H9 (cell line): ENCODE measurements at places on chromosomes 6 and 20. TPM values are rescaled to one million over a fixed set of nuclear protein-coding genes. Genes with fewer than 3 reads are reported as not detected.
A peak's percentile ranks its signal among the peaks of the same experiment; 100 is the strongest.

POFUT1 gene
- 39.0 and 41.2 TPM in 2 replicates for total RNA-seq

TREM1 gene
- not detected in 2 replicates for total RNA-seq

LTB gene
- total RNA-seq = not detected in 2 replicates

ASIP gene
- not detected in 2 replicates for total RNA-seq

CDH4 gene
- total RNA-seq = 3.0 and 3.2 TPM in 2 replicates

FAM162B gene
- 2.1 and 2.3 TPM in 2 replicates for total RNA-seq

PRKN gene
- 1.3 and 2.0 TPM in 2 replicates for total RNA-seq

PDE10A gene
- total RNA-seq = 0.31 and 0.44 TPM in 2 replicates

ADGRF5 gene
- total RNA-seq = not detected in 2 replicates

MCHR2 gene
- total RNA-seq = not detected in 2 replicates

- DNase-seq = no peak
Observed at GRCh38 chr6:128161263-128161662, 260.4 kb upstream of the THEMIS start.

- DNase-seq = no peak
Observed at GRCh38 chr6:10838794-10839333, 525 bp upstream of the MAK start.

GRCh38 chr6:15248451-15249370, 2.8 kb downstream of the JARID2 start:
- peak; percentile 91 for DNase-seq

DNA sequence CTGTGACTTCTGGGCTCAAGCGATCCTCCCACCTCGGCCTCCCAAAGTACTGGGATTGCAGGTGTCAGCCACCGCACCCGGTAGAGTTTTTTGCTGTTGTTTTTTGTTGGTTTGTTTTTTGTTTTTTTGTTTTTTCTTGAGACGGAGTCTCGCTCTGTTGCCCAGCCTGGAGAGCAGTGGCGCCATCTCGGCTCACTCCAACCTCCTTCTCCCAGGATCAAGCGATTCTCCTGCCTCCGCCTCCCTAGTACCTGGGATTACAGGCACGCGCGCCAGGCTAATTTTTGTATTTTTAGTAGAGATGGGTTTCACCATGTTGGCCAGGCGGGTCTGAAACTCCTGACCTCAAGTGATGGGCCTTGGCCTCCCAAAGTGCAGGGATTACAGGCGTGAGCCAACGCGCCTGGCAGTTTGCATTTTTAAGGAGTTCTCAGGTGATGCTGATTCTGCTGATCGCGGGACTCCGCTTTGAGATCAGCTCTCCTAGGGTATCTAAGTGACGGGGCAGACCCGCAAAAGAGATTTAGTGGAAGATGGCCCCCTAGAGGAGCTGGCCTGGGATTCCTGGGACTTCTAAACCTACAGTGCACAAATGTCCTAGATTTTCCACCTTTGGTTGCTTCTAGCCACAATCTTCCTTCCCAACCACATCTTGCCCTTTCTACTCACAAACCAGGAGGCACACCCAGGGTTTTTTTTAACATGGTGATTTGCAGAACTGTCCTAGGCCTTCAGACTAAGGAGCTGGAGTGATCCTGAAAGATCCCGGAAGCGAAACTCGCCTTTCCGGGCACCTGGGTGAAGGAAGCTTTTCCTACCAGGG, 45.2 kb downstream of the DPPA5 start:
- DNase-seq = peak; percentile 65

DNA sequence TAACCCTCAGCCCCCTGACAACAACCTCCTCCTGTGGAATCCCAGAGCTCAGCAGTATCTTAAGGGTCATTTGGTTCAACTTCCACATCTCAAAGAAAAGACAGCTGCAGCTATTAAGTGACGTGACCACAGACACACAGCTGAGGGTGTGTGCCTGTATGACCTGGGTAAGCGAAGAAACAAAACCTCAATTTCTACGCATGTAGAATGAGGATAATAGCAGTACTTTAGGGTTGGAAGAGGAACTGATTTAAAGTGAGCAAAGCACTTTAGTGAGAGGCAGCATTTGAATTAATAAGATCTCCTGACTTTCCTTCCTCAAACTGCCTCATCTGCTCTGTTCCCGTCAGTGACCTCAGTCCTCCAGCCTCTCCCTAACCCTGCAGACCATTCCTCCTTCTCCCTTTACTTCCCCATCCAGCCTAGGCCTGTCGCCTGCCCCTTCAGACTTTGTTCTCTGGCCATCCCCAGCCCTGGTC, 6.8 kb upstream of the ARMC2 start:
- DNase-seq = no peak

DNA sequence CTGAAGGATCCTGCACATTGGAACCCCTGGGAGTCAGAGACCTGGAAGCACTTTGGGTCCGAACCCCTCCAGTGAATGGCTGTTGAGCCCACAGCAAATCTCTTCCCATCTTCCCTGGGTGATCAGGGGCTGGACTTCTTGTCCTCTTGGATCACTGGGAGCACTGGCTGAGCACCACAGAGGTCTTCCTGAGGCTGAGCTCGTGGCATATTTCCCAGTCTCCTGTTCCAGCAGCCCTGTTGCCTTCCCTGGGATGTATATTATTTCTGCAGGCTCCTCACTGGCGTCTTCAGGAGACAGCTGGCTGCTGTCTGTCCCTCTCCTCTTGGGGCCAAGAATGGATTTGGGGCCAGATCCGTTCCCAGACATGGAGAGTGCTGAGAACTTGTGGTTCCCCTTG, 43.4 kb downstream of the PTK7 start:
- DNase-seq = no peak

- DNase-seq = no peak
Observed at GRCh38 chr6:3836566-3836965, 12.6 kb upstream of the FAM50B start.

- DNase-seq = peak; percentile 59
Observed at GRCh38 chr6:30720738-30721197, 616 bp downstream of the TUBB start.

GRCh38 chr6:25486550-25486949, 165.5 kb upstream of the SCGN start:
- DNase-seq = no peak

DNA sequence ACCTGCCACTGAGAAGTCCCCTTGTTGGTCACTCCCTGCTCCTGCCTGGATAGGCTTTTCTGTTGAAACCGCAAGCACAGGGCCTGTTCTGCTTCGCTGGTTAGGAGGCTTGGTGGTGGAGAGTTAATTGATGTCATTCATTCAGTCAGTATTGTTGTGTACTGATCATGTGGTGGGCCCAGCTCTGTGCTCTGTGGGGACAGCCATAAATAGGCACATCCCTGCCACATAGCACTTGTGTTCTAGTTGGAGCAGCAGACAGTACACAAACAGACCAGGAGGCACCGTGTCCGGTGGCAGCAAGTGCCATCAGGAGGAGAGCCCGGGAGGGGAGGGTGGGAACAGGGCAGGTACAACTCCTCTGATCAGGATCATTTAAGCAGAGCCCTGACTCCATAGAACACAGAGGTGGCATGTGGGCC, 155.2 kb upstream of the INSM1 start:
- DNase-seq = no peak

- peak; percentile 34 for DNase-seq
Observed at GRCh38 chr20:59822291-59823029, 111.0 kb downstream of the SYCP2 start.

- DNase-seq = no peak
Observed at GRCh38 chr20:63415647-63416391, 54.7 kb upstream of the CHRNA4 start.

DNA sequence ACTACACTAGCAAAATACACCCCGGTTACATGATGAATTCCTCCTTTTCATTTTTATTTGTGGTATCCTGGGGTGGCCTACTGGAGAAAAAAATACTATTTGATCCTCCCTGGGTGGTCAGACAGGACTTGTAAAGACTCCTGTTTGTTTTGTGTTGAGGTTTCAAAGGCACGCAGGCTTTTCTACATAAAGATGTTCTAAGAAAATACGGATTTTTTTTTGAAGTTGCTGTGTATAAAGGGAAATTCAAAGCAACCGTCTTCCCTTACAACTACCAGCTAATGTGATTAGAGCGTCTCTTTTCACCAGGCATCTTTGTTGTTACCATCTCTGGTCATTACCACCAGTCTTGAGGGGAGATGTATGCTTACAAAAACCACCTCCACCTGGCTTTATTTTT, 187.1 kb downstream of the SOX4 start:
- DNase-seq = no peak

DNA sequence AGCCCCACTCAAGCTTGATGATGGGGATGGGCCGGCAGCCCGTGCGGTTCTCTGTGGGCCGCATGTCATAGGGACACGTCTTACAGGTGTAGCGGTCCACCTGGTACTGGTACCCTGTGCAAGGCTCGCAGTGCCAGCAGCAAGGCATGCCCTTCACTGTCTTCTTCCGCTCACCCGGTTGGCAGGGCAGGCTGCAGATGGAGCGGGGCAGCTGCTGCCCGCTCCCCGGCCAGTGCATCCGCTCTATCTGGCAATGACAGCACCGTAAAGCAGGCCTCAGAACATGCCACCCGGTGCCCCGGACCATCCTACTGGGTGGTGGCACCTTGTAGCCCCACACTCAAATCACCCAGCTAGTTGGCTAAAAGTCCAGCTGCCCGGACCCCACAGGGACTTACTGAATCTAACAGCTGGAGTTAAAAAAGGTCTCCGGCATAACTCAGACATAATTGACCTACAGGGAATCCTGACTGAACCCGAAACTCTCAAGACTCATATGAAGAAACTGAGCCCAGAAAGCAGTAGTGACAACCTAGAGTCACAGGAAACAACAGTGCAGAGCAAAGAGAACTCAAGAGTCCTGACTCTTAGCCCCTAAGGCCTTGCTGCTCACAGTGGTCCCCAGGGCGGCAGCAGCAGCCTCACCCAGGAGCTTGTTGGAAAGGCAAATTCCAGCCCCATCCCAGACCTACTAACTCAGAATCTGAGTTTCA, 109.4 kb downstream of the GRM4 start:
- DNase-seq = no peak

DNA sequence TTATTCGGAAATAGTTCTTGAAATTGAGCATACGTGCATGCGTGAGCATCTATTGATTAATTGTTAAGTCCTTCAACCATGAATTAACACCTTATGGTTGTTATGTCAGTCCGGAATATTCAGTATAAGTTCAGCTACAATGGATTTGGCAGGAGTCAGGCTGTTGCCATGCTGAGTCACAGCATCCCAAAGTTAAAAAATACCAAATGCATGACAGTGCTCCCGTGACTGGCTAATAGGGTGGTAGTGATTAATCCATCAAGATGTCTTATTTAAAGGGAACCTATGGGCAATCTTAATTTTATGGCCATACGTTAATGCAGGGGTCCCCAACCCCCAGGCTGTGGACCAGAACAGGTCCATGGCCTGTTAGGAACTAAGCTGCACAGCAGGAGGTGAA, 10.5 kb downstream of the RAE1 start:
- no peak for DNase-seq

DNA sequence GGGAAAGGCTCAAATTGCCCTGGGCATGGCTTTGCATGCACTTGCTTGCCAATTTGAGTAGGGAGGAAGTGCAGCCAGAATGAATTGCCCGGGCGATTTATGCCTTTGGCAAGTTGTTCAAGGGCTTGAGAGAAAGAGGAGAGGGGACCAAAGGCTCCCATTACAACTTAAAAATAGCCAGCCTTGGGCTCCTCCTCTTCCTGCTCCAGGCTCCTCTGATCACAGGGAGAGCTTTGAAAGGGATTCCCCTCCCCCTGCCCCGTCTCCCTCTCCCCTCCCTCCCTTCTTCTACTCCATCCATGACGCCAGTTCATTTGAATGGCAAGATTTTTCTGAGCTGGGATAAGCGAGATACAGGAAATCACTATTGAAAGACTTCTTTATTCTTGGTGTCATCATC, 304.9 kb upstream of the JAG1 start:
- no peak for DNase-seq

DNA sequence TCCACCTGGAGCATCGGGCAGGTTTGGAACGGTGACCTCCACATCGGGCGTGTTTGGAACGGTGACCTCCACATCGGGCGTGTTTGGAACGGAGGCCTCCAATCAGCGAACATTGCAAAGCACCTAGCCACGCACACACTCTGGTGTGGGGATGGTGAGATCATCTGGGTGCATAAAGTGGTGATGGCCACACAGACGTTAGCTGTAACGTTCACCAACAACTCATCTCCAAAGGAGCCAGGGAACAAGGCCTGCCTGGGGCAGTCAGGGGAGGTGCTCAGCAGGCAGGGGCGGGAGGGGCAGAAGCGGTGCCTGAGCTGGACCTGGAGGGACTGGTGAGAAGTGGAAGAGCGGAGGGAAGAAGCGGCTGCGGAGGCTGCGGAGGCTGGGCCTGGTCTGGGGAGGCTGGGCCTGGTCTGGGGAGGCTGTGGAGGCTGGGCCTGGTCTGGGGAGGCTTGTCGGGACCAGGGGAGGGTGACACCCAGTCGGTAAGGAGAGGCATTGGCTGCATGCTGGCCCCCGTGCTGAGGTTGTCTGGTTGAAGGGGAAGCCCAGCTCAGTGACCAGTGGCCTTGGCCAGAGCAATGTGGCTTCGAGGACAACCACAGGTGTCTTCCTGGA, 89.9 kb downstream of the PSMB1 start:
- DNase-seq = no peak

DNA sequence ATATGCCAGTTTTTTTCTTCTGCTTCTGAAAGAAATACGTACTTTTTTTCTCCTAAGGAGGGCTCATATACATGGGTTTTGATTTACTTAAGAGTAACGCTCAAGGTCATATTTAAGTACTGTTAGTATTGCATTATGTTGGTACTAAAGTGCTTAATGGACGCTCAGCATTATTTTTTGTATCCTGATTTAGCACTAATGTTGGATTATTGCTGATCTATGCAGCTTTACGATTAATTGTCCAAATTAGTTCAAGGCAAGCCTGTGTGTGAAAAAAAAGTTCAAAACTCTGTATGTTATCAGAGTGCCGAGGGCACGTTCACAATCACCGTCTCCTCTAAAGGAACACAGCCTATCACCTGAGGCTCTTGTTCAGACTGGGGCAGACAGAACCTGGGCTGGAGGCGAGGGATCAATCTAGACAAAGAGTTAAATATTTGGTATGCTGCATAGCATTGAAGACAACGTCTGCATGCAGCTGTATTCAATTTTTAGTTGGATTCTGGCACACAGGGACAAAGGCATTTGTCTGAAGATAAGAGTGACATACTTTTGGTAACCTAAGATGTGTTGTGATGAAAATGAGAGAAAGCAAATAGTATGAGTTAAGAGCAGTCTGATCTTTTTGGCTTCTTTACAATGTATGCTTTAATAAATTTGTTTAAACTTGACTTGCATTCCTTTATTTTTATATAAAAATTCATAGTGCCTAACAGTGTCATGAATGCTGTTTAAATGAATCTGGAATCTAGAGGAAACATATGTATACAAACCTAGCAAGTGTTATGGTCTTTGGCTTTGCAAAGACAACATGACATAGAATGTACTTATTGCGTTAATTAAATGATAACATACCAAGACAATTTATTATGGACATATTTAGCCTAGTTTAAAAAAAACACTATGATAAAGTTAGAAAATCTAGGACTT, 341.2 kb downstream of the SAMD5 start:
- DNase-seq = no peak

GRCh38 chr6:111201764-111202163, 114.5 kb downstream of the SLC16A10 start:
- DNase-seq = no peak

DNA sequence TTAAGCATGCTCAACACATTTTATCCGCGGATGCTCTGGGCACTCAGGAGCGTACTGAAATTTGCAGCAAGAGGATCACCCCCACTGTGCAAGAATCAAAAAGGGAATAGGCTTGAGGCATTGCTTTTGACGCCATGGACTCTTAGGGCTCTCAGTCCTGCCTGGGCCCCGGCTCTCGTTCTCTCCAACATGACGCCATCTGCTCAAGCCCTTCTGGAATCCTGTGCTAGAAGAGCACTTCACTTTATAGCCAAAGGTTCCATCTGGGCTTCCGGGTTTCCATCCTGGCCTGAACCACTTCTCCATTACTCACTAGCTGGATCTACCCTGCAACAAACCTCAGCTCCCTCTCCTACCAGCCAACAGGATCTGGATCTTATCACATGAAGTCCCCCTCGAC, 105.3 kb downstream of the FOXF2 start:
- DNase-seq = no peak
